ENCODE measurements at places on chromosomes 4 and X.

DNA sequence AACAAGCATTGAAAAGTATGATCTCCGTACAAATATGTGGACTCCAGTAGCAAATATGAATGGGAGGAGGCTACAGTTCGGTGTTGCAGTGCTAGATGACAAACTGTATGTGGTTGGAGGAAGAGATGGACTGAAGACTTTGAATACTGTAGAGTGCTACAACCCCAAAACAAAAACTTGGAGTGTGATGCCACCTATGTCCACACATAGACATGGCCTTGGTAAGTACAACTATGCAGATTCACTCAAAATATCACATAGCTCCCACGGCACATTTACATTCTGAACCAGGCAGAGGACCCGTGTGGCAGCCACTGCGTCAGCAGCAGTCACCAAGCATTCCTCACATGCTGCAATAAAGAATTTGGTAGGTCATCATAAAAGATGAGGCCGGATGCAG, 41.3 kb downstream of the KLHL5 start:
- no peak for DNase-seq

DNA sequence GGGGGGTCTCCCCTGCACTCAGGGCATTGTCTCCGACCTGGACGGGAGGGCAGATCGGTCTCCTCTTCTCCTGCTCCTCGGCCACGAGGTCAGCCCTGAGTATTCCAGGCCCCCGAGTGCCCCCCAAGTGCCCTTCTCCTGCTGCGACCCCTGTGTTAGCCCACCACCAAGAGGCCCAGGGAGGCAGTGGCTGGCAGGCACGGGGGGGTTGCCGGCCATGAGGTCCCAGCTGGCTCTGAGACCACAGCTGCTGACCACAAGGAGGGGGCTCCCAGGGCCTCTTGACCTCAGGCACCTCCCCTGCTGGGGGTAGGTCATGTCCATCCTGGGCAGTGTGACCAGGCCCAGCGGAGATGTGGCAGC, 186.1 kb upstream of the PSAPL1 start:
- no peak for DNase-seq

GRCh38 chr4:70713453-70714078, 8.2 kb upstream of the RUFY3 start:
- DNase-seq = no peak

DNA sequence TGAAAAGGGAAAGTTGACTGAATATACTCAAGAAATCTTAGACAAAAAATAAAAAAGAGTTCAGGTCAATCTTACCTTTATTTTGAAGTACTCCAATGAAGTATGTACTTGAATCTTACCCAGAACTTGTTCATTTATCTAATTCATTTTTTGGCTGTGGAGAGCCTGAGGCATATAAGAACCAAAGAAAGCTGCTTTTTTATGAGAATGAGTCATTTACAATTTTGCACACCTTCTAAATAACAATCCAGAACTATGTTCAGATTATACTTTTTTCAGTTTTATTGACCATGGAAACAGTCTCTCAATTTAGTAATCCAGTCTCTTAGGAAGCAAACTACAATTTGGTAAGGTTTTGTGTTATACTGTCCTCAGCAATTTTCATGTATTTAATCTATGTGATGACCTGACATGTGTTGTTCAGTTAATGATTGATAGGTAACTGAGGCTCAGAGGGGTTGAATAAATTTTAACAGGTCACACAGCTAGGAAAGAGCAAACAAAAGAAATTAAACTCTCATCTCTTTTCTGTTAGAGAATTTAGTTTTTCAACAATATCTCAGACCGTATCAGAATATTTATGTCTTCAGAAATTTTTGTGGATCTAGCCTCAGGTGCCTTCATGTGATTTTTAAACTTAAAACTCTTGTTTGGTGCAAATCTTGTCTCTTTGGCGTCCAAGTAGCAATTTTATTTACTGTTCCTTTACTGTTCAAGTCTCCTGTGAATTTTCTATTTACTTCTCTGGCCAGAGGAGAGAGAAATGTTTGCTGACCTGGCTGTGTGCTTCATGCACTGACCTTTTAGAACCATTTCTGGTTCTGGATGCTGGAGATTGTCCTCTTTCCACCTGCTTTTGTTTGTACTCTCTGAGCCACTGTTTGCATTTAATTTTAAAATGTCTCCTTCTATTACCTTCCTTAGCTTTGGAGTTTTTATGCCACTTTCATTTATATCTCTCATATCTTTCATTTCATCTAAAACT, 1453.4 kb downstream of the STIM2 start:
- no peak for DNase-seq

GRCh38 chr4:789571-790465, 36.1 kb downstream of the CPLX1 start:
- no peak for DNase-seq

DNA sequence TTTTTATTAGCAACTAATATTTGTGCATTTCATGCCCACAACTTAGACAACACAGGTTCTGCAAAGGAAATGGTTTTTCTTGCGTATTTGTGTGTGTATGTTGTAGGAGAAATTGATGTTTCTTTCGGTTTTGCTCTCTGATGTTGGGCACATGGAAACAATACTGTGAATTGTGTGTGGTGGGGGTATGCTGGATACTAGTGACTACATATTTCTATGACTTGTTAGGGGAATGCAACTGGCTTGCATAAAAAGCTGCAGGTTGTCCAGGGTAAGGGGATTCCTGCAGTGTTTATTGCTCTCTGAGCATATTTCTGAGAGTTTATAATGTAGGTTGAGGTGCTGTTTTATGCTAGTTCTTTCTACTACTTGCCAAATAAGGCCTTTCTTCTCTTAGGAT, 11.6 kb downstream of the DLG3 start:
- DNase-seq = no peak

- DNase-seq = no peak
Measured at GRCh38 chr4:124278477-124278876, 434.1 kb downstream of the ANKRD50 start.

- DNase-seq = no peak
Measured at GRCh38 chrX:25196221-25196620, 180.5 kb upstream of the ARX start.

- no peak for DNase-seq
Measured at GRCh38 chrX:139120760-139121159, 409.2 kb upstream of the FGF13 start.

DNA sequence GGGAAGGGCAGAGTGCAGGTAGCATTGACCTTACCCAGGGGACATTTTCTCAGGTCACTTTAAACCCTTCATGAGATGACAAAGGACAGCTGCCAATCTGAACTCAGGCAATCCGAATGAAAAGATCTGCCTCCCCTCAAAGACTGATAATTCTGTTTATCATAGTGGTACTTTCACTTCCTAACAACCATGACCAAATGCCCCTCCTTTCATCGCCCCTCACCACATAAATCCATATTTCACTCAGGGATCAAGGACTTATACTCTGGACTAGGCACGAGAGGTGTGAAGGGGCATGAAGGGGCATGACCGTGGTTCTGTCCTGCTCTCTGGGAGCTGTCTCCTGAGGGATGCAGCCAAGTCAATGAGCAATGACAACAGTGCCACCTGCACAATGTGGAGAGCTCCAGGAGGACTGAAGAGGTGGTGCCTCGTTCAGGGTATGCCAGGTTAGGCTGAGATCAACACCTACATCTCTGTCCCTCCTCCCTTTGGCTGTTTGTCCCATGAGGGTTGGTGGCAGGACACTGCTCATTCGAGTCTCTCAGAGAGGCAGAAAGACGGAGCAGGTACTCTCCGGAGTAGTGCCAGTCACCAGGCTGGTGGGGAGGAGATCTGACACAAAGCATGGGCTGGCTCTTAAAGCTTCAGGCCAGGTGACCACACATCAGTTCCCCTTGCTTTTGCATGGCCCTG, 12.5 kb downstream of the HS3ST1 start:
- no peak for DNase-seq

- no peak for DNase-seq
Measured at GRCh38 chrX:88202149-88202548, 544.9 kb upstream of the CPXCR1 start.

GRCh38 chr4:154044742-154045485, 256.0 kb upstream of the SFRP2 start:
- no peak for DNase-seq

GRCh38 chr4:100170986-100171385, 19.3 kb downstream of the DDIT4L start:
- no peak for DNase-seq

- no peak for DNase-seq
Measured at GRCh38 chrX:45353456-45353855, 152.8 kb upstream of the DIPK2B start.

DNA sequence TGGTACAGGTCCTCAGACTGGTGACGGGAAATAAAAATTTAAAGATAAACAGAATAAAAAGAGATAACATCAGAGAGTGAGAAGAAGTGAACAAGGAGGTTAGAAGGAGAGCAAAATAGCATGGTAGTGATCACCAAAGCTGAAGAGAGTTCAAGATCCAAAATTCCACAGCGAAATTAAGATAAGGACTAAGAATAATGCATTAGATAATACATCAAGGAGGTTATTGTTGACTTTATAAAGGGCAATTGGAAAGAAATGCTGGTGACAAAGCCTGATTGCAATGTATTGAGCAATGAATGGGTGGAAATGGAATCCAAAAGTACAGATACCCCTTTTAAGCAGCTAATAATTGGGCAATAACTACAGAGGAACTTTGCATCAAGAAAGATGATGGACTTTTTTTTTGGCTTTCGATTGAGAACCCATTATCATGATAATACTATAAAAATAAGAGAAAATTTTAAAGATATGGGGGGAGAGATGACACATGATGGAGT, 101.6 kb upstream of the MAP9 start:
- no peak for DNase-seq

GRCh38 chrX:74251006-74251930, 52.7 kb upstream of the ZCCHC13 start:
- no peak for DNase-seq

DNA sequence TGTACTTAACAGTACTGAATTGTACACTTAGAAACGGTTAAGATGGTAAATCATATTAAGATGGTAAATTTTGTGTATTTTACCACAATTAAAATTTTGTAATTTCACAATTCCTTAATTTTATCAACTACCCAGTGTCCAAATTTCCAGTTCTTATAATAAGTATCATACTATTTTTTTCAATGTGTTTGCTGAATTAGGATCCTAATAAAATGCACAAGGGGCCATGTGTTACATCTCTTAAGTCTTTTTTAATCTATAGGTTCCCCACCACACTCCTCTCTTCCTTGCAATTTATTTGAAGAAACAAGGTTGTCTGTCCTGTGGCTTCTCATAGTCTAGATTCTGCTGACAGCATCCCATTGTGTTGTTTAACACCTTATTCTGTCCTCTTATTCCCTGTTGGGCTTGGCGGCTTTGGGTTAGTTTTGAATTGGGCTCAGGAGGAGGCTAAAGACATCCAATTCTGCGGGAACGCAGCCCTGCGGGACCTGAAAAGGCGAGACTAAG, 533 bp upstream of the SYAP1 start:
- DNase-seq = no peak

DNA sequence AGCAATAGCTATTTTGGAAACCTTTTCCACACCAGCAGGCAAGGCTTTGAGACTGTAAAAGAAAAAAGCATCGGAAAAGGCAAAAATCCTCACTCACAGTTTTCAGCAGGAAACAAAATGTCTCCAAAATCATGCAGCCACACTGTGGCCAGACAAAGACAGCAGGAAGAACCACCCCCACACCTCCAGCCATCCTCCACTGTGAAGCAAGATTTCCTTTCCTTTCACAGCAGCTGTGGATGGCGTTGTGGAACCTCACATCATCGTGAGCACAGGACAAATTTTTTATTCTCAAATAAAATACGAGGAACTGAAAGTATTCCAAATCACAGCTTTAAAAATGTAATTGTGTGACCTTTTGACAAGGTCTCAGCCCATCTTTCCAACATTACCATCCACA, 351.7 kb upstream of the NOCT start:
- no peak for DNase-seq

GRCh38 chr4:131381055-131381454, 1768.0 kb upstream of the PCDH10 start:
- DNase-seq = no peak

GRCh38 chr4:2043396-2044118, 15.6 kb upstream of the NAT8L start:
- DNase-seq = no peak

- no peak for DNase-seq
Measured at GRCh38 chr4:155496294-155496626, 119.5 kb upstream of the MAP9 start.

- no peak for DNase-seq
Measured at GRCh38 chrX:109954955-109955354, 48.0 kb upstream of the TMEM164 start.

Data from stimulated activated naive CD4-positive, alpha-beta T cell treated with Interleukin-2 at 50 U/mL for 16 hours (primary cell).